ENCODE measurements at places on chromosomes 16 and 17. TPM values are rescaled to one million over a fixed set of nuclear protein-coding genes. Genes with fewer than 3 reads are reported as not detected.

DNA sequence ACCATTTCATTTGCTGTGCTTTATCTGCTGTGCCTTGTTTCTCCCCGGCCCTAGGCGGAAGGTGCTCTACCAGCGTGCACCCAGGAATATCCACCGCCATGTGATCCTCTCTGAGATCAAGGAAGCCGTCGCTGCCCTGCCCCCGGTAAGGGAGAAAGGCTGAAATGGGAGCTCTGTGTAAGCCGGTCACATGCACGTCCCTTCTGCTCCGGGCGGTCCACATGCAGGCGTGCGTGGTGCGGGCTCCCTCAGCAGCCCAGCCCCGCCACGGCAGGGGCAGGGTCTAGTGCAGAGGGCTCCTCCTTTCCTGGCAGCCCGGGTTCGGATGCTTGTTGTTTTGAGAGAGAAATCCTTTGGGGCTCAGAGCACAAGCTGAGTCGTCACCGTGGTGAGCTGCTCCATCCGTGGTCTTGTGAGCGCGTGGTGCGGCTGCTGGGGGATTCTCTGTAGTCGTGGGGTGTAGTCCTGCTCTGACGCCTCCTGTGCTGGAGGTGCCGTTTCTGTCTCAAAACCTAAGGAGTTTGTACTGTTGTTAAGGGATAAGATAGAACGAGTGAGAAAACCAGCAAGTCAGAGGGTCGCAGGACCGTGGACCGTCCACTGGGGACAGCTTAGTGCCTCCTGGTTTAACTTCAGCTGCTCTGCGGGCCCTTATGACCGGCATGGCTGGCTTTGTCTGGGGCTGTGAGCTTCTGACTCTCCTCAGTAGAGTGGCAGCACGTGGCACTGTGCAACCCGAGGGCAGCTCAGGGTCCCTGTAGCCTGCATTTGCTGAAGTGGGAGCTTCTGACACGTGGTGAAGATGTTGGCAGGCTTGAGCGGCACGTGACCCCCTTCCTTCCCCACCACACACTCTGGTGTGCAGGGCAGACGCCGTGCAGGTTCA is 12.3 kb upstream of the MC1R start:
- no peak for DNase-seq

GRCh38 chr17:14098246-14098645 is 28.9 kb downstream of the COX10 start:
- no peak for DNase-seq

Gene CES4A
- polyA plus RNA-seq: 6.9 TPM

DNA sequence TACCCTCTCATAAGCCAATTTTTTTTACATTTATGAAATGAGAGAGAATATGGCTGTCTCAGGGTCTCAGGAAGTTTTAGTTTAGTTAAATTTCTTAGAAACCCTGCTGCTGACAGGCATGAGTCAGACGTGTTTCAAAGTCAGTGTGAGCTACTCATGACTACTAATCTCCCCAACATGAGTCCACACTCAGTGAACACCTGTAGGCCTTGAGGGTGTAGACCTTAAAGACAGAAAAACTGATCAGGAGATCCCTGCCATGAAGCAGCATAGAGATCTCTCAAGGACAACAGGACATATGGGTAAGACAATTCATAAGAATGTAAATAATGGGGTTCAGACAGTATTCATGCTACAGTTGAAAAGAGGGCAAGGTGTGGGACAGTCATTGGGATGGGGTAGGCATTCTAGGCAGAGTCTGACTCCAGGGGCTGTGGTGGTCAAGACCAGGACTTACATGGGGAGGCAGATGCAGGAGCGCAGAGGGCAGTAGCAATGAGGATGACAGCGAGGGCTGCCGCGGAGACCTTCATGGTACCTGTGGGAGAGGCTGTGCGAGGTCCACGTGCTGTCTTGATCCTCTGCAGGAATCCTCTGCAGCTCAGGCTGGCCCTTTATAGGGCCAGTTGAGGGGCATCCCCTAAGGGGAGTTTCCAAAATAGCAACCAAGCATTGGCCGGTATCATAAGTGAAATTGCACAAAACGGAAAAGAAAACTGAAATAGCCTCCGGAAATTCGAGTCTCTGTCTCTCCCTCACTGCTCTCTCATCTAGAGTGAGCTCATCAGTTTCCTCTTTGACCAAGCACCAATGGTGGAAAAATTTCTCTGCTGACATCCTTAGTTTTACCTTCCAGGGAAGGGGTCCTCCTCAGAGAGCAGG is at the start of gene CCL5:
Gene CCL5, minus strand, starts transcription at position 588 of the 882 bp plus-strand sequence.
- DNase-seq: no peak

DNA sequence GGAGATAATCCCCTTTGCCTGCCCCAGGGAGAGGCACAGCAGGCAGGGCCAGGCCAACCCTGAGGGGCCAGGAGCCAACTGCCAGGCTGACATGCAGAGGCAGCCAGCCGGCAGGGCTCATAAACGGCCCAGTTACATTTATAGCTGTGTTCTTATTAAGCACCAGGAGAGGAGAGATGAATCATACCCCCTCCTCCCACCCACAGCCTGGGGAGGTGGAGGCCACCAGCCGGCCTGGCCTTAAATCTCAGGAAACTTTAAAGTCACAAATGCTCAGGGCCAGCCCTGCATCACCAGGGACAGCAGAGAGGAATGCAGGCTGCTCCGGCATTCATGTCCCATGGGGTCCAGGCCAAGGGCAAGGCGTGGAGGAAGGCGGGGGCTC is 177.2 kb downstream of the TMEM132E start:
- no peak for DNase-seq

Gene HELZ
- 29.3 TPM for polyA plus RNA-seq

GRCh38 chr16:6274351-6274750 is 1058.3 kb upstream of the RBFOX1 start:
- no peak for DNase-seq

Gene TRIM25
- 33.0 TPM for polyA plus RNA-seq

Gene CLDN6
- polyA plus RNA-seq: 38.6 TPM

GRCh38 chr17:75854881-75855309 is 240 bp downstream of the WBP2 start:
- no peak for DNase-seq

DNA sequence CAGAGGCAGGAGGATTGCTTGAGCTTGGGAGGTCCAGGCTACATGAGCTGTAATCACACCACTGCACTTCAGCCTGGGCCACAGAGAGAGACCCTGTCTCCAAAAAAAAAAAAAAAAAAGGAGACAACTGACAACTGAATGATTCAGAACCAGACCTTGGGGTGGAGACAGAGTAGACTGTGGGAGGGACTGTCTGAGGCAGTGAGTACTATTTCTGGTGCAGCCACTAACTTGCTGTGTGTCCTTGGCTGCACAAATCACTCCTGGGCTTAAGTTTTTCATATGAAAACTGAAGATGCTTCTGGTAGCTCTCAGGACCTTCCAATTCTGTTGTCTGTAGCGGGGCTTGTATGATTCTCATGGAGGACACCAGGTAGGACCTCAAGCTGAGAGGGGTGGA is 5.8 kb downstream of the ASB16 start:
- no peak for DNase-seq

GRCh38 chr17:62321451-62321850 is 58.9 kb upstream of the EFCAB3 start:
- DNase-seq: no peak

Gene TRIM65
- 15.3 TPM for polyA plus RNA-seq

Gene PSKH1
- 36.4 TPM for polyA plus RNA-seq

Gene MYH13
- polyA plus RNA-seq: 0.14 TPM

DNA sequence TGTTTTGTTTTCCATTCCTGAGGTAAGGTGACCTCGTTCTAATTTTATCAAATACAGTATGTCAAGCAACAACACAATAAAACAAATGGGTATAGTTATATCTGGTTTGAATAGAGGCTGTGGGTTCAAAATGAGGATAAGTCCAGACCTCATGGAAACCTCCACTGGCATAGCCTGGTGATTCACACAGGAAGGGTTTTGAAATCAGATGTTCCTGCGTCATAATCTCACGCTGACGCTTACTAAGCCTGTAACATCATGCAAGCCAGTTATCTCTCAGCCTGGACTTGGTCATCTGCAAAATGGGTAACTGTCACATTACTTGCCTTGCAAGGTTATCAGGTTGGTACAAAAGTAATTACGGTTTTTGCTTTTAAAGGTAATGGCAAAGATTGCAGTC is 1056.3 kb upstream of the EEF2KMT start:
- no peak for DNase-seq

DNA sequence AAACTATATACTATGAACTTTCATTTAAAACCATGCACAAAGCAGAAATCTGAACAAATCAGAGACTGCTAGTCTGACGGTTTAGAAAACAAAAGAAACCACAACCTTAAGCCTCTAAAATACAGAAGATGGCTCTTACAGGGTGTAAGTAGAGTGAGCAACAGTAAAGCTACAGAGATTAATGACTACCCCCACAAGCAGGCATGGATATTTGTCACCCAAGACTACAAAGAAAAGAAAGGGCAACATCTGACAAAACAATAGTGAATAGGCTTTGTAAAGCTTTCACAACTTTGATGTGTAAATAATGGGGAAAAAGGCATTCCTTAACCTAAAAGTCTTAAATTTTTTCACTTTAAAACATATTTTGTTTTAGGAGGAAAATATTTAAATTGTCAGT is 75.0 kb downstream of the SPAG9 start:
- DNase-seq: no peak

Gene CHP2
- 1.5 TPM for polyA plus RNA-seq

Gene STH
- not detected for polyA plus RNA-seq

DNA sequence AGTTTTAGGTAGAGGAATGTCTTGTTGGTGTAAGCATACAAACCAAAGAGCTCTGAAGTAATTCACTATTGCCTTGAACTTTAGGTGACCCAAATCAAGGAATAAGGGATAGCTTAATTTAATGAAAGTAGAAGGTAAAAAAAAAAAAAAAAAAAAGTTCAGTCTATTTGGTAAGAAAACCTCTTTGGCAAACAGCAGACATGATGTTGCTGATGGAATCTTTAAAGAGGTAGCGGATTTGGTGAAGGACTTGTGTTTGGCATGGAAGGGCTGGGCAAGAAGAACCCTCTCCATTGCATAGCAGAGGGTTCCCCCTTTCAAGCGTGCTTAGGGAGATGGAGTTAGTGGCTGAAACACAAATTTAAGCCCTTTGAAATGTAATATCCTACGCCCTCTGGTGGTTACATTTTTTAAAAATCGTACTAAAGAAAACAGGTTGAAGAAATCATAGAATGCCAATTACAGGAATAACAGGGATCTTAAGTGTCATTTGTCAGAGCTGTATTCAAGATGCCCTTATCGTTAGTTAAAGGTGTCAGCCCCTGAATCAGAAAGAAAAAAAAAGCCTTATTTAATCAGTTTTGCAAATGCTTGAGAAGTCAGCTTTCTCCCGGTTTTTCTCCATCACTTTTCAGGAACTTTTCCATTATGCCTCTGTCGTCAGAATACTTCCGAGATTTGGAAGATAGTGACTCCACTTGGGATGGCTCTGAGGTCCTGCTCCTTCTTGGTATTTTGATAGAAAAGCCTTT is 383.1 kb downstream of the KCNJ2 start:
- DNase-seq: peak; percentile 38

GRCh38 chr16:57361404-57361803 is 2.8 kb downstream of the CCL22 start:
- DNase-seq: no peak

DNA sequence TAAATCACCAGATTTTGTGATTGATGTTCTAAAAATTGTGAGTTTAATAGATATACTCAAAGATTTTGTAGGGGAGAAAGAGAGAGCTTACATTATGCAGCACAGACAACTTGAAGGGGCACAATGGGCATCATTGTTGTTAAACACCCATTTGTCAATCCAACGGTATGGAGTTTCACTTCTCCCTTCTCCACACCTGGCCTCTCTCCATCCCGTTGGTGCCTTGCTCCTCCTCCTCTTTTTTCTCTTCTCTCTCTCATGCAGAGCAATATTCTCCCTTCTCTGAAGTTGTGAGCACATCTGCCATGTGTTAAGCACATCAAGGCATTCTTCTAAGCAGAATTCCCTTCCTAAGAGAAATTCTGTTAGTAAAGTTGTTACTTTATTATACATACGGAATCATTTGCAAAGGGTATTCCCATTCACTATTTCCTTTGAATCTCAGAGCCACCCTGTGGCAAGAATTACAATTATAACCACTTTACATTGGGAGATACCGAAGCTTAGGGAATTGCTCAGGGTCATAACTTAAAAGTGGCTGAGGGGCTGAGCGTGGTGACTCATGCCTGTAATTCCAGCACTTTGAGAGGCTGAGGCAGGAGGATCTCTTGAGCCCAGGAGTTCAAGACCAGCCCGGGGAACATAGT is 40.5 kb upstream of the SKAP1 start:
- DNase-seq: no peak

Gene GRAP
- 5.2 TPM for polyA plus RNA-seq

- DNase-seq: peak; percentile 18
Measured at GRCh38 chr16:47886631-47887415, 269.0 kb downstream of the ABCC12 start.

DNA sequence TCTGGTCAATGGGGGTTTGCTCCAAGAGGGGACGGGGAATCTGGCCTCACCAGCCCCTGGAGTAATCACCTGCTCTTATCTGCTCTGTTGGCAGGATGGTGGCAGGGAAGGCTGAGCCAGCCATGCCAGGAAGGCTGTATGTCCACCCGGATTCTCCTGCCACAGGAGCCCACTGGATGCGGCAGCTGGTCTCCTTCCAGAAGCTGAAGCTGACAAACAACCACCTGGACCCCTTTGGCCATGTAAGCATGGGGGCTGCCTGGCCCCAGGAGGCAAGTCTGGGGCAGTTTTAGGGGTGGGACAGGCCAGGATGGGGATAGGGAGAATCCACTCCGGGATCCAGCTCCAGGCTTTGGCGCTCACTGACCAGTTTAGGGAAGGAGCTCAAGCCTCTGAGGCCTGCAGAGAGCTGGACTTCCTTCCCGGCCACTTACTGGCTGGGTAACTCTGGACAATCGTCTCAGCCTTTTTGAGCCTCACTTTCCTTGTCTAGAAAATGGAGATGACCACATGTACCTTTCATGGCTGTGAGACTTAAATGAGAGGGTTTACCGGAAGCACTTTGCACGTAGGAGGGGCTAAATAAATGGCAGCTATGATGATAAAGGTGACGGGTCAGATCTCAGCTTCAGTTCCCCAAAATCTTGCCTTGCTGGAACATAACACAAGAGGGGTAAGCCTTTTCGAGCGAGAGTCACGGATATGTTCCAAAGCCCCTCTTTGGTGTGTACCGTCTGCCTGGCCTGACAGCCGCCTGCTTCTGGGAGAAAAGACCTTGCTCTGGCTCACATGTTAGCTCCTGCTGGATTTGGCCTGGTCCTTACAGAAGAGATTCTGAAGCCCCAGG is 15.4 kb downstream of the TBX4 start:
- no peak for DNase-seq

DNA sequence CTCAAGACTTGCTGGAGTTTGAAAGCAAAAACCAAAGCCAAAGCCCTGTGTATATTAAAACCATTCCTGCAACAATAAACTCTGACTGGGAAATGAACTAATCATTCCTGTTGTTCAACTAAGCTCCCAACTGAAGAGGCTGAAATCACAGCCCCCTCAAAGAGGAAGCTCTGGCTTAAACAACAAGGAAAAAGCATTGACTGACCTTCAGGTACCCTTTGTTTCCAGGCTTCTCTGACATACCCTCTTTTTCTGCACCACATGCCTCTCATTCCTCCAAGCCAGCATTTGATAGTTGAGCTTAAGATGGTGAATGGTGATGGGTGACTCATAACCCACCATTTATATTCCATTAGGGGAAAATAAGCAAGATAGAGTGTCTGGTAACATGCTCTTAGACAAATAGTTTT is 470.9 kb upstream of the SOX9 start:
- no peak for DNase-seq

GRCh38 chr16:70416748-70417616 is 21.9 kb downstream of the ST3GAL2 start:
- DNase-seq: no peak

GRCh38 chr17:48997103-48997826 is at the start of gene IGF2BP1:
Gene IGF2BP1 (plus strand): TSS chr17:48997385. CDS start chr17:48997746, 361 bp downstream.
- DNase-seq: no peak

- peak; percentile 67 for DNase-seq
Measured at GRCh38 chr16:24609740-24610415, 70.5 kb downstream of the RBBP6 start.

Measured in left renal cortex interstitium (tissue), 4 donors.